Astrocyte (in vitro differentiated cells and primary cell): ENCODE measurements at places on chromosomes 2 and 18. TPM values are rescaled to one million over a fixed set of nuclear protein-coding genes. Genes with fewer than 3 reads are reported as not detected.
A peak's percentile ranks its signal among the peaks of the same experiment; 100 is the strongest.

GRCh38 chr2:127661949-127662510 is 13.3 kb downstream of the LIMS2 start:
- DNase-seq: no peak

DNA sequence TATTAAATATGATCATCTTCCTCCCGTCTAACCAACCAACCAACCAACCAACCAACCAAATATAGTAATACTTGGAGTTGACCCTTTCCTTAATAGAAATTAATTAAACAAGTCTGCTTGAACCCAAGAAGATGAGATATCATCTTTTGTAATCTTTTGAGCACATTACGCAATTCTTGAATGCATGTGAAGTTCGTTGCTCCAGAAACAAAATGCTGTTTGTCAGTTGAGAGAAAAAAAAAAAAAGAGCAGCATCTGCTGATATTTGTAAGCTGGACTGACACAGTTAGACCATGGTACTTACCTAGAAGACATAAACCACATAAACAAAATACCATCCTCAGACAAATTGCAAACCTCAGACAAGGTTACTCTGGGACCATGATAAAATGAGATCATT is 9.2 kb upstream of the SERPINB2 start:
- DNase-seq: no peak

- DNase-seq: peak; percentile 31
These were observed 74.8 kb downstream of the NOL10 start for GRCh38 chr2:10614939-10615338.

GRCh38 chr2:188091220-188091619 is 200.5 kb upstream of the GULP1 start:
- no peak for DNase-seq

DNA sequence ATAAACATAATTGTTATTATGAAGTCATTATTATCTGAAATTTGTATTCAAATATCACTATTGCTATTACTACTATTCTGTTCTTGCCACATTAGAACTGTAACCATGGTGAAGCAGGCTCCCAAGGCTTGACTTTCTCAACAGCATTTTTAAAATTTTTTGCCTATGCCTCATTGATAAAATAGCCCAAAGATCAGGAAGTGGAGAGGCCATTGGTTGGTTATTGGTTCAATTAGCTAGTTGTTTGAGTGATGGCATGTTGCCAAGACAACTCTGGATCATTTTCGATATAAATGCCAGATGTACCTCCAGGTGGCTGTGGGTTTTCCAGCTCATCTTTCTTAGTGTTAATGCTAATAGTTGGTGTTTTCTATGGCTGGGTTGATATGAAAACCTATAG is 513.5 kb downstream of the TRIB2 start:
- DNase-seq: peak; percentile 13

FAM124B gene
- not detected in 2 replicates for total RNA-seq

MC4R gene
- total RNA-seq: not detected in 2 replicates
